ENCODE measurements at places on chromosomes 16 and 17. TPM values are rescaled to one million over a fixed set of nuclear protein-coding genes. Genes with fewer than 3 reads are reported as not detected.

RPH3AL gene
- total RNA-seq, result 33.3 TPM

DNA sequence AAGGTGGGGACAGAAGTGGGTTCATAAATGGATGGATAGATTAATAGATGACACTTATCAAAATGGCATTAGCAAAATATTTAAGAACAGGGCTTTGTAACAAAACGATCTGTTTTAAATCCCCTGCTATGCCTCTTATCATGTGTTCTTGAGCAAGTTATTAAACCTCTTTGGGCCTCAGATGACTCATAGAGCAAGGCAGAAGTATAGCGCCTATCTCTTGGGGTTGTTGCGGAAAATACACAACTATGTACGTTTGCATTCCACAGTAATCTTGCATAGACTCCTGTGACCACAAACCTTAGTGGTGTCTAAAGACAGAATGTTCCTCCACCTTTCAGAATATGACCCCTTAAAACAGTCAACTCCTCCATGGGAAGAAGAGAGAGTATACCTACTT lies 116.8 kb downstream of the CDYL2 start:
- H3K4me3 ChIP-seq, result no peak overlapping the region
- H3K36me3 ChIP-seq, result no peaks in the 10 kb centered on the region
- no peaks in the 10 kb centered on the region for H3K27me3 ChIP-seq
- no peaks in the 10 kb centered on the region for H3K4me1 ChIP-seq
- no peak overlapping the region for H3K27ac ChIP-seq

DNA sequence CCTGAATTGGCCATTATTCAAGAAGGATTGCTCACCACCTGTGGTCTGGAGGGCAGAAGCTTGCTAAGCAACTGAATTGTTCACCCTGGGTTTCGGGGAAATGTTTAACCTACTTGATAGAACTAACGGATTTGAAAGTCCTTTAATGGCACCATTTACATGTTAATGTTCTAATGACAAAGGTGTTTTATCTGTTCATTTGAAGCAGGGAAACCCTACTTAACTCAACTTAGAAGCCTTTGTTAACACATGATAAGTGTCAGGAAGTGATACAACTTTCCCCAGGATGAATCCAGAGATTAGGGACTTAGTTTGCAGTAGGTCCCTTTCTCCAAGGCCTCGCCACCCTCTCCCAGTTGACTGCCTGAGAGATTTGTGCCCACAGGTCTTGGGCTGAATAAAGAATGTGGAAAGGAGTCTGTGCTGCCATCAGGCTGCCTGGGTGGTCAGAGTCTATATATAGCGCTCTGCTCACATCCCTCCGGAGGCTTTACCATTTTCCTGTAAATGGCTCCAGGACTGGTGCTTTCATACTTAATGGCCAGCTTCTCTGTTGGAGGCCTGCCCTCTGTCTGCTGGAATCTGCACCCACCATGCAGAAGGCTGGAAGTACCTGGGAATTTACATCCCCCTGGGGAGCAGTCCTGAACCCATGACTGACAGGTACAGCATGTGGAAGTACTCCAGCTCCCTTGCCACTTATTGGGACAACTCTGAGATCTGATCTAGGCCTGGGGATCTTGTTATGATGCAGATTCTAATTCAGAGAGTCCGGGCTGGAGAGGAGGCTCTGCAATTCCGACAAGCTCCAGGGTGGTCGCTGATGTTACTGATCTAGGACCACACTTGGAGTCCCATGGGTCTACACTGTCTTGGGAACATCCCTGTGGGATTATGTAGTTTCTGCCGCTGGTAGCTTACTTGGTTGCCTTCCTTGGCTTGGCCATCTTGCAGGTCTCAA lies 99.9 kb downstream of the ASIC2 start:
- peaks cover 8% of the 10 kb centered on the region for H3K27me3 ChIP-seq
- no peak overlapping the region for H3K27ac ChIP-seq
- no peaks in the 10 kb centered on the region for H3K4me1 ChIP-seq

DNA sequence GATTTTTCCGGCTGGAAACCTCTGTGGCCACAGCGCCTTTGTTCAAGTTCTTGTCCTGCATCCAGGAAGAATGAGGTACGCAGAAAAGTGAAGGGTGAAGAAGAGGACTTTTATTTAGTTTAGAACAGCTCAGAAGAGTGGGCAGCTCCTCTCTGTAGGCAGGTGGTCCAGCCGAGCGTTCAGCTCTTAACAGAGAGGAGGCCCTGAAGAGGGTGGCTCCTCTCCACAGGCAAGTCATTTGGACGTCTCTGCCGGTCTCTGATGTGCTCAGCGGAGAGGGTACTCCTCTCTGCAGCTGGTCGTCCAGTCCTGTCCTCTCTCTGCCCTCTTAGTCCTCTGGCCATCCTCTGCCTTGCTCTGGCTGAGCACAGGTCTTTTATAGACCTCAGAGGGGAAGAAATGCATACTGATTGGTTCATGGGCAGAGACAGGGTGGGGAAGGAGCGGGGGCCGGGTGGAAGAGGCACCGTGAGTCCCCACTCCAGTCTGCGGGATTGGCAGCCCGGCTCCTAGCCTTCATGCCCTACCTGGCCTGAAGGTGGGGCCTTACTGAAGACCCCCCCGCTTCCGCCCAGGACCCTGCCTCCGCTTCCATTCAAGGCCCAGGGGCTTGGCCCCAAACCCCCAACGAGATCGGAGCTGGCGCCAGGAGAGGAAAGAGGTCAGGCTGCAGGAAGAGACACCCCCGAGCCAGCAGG lies 70.0 kb upstream of the NKD1 start:
- no peaks in the 10 kb centered on the region for H3K36me3 ChIP-seq
- H3K4me3 ChIP-seq, result no peak overlapping the region
- H3K4me1 ChIP-seq, result no peaks in the 10 kb centered on the region
- peaks cover 7% of the 10 kb centered on the region for H3K27me3 ChIP-seq
- DNase-seq, result no peak

CCDC40 gene
- total RNA-seq, result 3.5 TPM

RCVRN gene
- 0.17 TPM for total RNA-seq

DNA sequence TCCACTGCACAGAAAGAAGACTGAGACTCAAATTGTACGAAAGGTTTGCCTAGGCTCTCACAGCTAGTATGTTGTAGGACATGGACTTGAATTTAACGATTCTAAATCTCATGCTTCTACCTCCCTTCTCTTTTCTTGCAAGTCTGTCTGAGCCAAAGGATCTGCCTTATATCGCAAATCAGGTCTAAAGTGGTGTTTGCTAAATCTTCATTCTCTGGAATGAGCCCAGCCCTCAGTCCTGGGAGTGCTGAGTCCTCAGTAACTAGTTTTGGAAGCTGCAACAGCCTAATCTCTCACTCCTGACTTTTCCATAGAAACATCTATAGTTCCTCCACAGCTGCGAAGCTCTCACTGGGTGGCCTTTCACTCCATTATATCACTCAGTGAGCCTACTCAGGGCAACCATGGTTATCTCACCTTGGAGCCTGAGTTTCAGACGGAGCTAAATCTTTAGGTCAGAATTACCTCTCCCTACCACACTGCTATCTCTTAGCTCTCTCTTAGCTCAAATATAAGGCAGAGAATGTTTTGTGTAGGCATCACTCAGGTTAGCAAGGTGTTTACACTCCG lies 575.5 kb upstream of the C16orf82 start:
- H3K4me3 ChIP-seq, result no peak overlapping the region
- no peaks in the 10 kb centered on the region for H3K27me3 ChIP-seq
- H3K27ac ChIP-seq, result no peak overlapping the region
- no peak for DNase-seq
- H3K4me1 ChIP-seq, result no peaks in the 10 kb centered on the region
- no peaks in the 10 kb centered on the region for H3K36me3 ChIP-seq

DNA sequence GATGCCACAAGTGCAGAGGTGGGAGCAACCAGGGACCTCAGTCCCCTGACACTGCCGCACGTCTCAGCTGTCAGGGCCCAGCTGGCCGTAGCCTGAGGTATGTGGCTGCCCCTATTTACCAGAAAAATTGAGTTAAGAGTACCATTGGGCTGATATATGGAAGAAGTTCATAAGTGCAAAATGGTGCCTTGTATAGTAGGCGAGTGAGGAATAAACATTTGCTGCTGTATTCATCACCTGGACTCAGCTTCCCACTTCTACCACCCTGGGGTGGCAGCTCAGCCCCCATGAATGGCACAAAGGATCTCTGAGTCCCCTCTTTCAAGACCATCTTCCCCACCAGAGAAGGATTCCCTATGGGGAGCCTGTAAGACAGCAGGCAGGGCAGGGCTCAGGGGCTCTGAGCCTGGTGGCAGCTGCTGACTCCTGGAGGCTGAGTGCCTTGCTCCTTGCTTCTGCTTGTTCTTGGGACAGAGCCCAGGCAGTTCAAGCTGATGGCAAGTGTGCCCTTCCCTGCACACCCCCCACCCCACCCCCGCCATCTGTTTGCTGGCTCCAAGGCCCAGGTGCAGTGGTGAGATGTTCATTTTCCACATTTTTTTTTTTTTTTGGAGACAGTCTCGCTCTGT lies 29.0 kb downstream of the TRPV2 start:
- peaks cover 73% of the 10 kb centered on the region for H3K36me3 ChIP-seq
- no peak overlapping the region for H3K4me3 ChIP-seq
- H3K4me1 ChIP-seq, result peaks cover 31% of the 10 kb centered on the region
- no peak overlapping the region for H3K27ac ChIP-seq
- H3K27me3 ChIP-seq, result no peaks in the 10 kb centered on the region

GRCh38 chr17:33725675-33726271 lies 432.7 kb upstream of the ASIC2 start:
- no peaks in the 10 kb centered on the region for H3K36me3 ChIP-seq
- peaks cover 14% of the 10 kb centered on the region for H3K27me3 ChIP-seq
- no peak overlapping the region for H3K27ac ChIP-seq
- peak; percentile 73 for DNase-seq
- no peak overlapping the region for H3K4me3 ChIP-seq

GRCh38 chr17:61389670-61390478 lies 9.8 kb upstream of the TBX2 start:
- no peaks in the 10 kb centered on the region for H3K27me3 ChIP-seq
- no peaks in the 10 kb centered on the region for H3K36me3 ChIP-seq
- peaks cover 9% of the 10 kb centered on the region for H3K4me1 ChIP-seq
- H3K4me3 ChIP-seq, result no peak overlapping the region
- DNase-seq, result peak; percentile 77

GRCh38 chr17:77492446-77493237 lies 351.9 kb downstream of the SEC14L1 start:
- no peaks in the 10 kb centered on the region for H3K27me3 ChIP-seq
- no peak overlapping the region for H3K27ac ChIP-seq
- peak; percentile 64 for DNase-seq
- H3K4me3 ChIP-seq, result no peak overlapping the region
- H3K4me1 ChIP-seq, result peaks cover 31% of the 10 kb centered on the region

Measured in upper lobe of right lung (tissue), 1 donor.